SK-N-MC (cell line): ENCODE measurements at places on chromosomes 7 and 10.

DNA sequence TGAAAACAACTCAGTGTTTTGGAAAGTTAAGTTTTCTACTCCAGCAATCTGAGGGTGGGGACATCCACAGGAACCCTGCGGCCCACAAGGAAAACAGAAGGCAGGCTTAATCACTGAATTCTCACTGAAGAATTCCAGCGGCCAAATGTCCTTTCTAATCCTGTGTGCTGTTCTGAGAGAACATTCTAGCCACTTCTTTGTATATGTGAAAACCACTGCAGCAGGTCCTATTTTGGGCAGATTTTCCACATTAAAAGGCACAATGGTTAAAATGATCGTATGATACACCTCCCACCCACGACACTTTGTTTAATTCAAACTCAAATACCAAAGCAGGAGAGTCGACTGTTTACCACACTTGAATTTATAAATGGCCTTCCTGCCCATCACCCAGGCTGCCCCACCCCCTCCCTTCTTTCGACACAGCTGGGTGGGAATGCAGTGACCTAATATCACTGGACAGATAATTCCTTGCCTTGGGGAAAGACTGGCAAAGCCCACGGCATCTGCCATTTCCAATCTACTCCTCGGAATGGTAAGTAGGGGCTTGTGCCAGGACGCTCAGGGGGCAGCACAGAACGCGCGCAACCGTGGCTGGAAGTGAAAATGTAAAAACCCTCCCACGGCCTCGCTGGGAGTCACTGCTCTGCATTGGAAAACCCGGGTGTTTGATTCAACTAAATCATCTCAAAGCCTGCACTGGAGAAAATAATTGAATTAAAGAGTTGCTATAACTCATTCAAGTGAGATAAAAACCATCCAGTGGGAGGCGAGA lies 67.0 kb downstream of the CTBP2 start:
- DNase-seq: no peak

GRCh38 chr7:152501506-152501905 lies 65.7 kb upstream of the KMT2C start:
- no peak for DNase-seq

- DNase-seq: no peak
These were observed 70.2 kb upstream of the ANK3 start for GRCh38 chr10:60459701-60460457.

GRCh38 chr10:47113907-47114500 lies 186.0 kb upstream of the GDF10 start:
- DNase-seq: no peak

DNA sequence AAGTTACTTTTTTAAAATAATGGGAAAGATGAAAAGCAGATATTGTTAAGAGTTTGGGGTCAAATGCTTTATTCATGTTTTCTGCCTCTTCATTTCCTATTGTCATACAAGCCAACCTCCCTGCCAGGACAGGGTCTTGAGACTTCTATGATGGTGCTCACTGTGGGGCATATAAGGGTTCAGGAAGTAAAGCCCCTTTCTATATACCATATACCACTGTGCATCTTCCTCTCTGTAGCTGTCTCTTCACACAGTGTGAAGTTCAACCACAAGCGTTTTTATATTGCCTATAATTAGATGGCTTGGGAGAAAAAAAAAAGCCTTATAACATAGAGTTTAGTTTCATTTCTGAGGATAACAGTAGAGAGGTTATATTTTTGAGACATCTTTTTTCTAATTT lies 389.8 kb upstream of the SORCS1 start:
- DNase-seq: no peak

DNA sequence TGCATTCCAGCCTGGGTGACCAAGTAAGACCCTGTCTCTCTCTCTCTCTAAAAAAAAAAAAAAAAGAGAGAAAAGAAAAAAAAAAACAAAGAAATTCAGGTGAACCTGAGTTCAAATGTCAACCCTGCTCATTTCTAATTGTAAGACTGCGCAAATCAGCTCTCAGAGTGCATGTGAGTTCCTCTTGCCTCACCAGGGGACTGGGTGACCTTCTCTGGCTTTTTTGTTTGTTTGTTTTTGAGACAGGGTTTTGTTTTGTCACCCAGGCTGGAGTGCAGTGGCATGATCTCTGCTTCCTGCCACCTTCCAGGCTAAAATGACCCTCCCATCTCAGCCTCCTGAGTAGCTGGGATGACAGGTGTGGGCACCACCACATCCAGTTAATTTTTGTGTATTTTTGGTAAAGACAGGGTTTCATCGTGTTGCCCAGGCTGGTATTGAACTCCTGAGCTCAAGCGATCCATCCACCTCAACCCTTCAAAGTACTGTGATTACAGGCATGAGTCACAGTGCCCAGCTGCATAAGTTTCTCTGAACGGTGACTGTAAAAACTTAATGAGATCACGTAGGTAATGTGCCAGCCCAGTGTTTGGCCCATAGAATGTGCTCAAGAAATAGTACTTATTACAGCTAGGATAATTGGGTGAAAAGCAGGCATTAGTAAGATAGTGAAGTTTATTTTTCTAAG lies 45.3 kb upstream of the BAMBI start:
- no peak for DNase-seq

- DNase-seq: no peak
These were observed 21.1 kb downstream of the BNIP3 start for GRCh38 chr10:131960631-131961046.

GRCh38 chr10:77576007-77576367 lies 61.6 kb downstream of the KCNMA1 start:
- no peak for DNase-seq

DNA sequence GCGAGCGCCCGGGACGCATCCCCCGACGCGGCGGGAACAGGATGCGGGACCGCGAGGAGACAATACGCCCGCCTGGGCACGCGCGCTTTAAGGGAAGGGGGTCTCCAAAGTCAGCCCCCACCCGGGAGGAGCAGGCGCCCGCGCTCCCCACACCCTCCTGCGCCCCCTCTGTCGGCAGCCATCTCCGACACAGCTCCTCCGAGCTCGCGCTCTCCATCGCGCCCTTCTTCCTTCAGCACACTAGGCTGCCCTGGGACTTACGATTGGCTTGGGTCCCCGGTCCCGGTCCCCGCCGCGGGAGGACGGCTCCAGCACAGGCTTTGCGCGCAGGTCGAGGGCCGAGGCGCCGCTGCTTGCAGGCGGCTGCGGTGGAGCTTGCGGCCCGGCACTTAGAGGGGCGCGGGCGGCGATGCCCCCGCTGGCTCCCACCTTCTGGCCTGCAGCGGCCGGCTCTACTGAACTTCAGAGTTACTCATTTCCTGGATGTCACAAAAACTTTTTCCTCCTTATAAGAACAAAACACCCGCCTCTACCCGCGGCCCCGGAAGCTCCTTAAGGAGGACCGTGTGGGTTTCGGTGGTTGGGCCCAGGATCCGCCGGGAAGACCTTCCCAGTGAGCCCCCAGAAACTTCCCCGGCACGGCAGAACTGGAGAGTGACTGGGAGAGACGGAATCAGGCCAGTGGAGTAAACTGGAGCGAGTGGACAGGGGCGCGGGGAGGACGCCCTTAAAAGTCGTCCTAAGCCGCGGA lies at the start of gene ITPRIP:
ITPRIP (minus strand) TSS at position 481 of the 751 bp plus-strand sequence. CDS start 22,414 bp downstream, outside the sequence.
- DNase-seq: no peak

DNA sequence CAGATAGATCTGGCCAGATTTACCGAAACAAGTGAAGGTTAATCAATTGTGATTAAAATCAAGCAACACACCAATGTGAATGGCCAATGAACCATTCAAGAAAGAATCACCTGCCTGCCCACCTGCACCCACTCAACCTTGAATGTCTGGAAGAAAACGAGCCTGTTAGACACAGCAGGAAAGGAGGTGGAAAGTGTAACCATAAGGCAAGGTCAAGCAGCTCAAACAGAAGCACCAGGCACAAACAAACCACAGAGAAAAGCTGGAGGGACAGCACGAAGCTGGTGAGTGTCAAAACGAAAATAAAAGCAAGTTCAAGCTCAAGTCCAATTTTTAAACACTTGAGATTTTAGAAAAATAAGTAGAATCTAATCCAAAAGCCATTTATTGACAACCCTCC lies 64.9 kb downstream of the STEAP1B start:
- no peak for DNase-seq

DNA sequence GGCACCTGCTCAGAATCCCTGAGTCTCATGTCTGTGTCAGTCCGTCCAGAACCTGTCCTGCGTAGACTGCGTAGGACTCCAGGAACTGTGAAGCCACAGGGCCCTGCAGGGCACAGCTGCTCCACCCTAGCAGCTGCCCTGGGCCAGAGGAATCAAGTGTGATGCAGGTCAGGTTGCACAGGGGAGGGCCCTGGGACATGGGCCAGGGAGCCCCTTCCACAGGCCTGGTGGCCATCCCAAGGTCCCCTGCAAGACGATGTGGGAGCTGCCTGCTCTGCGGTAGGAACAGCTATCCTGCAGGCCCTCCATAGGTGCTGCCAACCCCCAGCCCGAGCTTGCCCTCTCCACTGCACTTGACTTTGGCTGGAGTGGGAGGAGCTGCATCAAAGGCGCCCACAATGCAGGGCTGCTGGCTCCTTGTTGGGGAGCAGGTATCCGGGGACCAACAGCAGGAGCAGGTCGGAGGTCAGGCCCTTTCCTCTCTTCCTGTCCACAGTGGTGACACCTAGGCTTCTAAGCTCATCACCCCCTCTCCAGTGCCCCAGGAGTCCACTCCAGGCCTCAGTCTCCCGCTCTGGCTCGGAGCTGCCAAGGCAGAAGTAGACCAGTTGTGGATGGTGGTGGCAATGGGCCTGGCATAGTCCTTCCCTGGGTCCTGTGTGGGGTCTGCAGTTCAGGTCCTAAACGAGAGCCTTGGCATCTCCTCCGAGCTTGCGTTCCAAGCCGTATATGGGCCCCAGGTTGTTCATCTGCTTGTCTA lies 149.1 kb downstream of the MAPK8 start:
- no peak for DNase-seq
